ENCODE measurements at places on chromosomes 13 and 19.

- peak; percentile 3 for DNase-seq
Observed at GRCh38 chr13:52127378-52127777, 1.5 kb downstream of the NEK5 start.

DNA sequence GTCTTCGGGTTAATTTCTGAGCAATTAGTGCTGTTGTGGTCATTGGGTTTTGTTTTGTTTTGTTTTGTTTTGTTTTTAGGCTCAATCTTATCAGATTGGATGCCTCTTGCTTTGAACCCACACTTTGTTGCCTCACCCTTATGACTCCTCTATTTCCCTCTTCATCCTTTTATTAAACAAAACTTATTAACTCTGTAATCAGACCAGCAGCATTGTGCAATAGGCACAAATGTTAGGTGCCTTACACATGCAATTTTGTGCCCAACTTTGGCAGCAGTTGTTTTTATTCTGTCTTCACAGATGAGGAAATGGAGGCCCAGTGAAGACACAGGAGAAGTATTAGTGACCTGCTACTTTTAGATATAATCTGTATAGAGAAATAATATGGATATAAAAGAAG lies 377.7 kb downstream of the KCNRG start:
- no peak for DNase-seq

GRCh38 chr19:51292971-51293370 lies 18.5 kb upstream of the IGLON5 start:
- DNase-seq: no peak

- DNase-seq: no peak
Observed at GRCh38 chr13:51707461-51707860, 96.5 kb downstream of the DHRS12 start.

DNA sequence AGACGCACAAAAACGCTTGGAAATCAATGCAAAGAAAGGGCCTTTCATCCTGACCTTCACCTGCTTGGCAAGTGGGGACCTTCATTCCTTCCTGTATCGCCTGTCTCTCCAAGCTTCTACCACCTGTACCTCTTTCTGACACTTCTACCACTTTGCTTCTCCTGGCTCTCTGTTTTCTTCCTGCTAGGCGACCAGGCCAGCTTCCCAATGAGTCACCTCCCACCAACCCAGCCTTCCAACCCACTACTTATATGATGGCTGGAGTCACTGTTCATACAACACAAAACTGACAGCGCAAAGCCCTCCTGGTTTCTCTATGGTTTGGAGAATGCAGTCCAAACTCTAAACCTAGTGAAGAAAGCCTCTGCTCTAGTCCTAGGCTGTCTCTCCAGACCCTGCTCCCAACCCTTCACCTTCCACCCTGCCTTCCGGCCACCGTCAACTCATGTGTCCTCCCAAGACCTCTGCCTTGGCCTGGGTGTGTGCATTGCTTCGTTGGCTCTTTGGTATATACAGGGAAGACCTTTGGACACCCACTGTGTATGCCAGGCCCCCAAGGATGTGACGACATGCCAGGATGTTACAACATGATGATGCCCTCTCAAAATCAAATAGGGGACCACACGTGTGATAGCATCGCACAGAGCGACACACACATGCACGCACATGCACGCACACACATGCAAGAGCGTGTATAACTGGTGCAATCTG lies 148.5 kb downstream of the STK24 start:
- no peak for DNase-seq

- DNase-seq: peak; percentile 73
Observed at GRCh38 chr19:48925240-48925843, 8.2 kb upstream of the DHDH start.

DNA sequence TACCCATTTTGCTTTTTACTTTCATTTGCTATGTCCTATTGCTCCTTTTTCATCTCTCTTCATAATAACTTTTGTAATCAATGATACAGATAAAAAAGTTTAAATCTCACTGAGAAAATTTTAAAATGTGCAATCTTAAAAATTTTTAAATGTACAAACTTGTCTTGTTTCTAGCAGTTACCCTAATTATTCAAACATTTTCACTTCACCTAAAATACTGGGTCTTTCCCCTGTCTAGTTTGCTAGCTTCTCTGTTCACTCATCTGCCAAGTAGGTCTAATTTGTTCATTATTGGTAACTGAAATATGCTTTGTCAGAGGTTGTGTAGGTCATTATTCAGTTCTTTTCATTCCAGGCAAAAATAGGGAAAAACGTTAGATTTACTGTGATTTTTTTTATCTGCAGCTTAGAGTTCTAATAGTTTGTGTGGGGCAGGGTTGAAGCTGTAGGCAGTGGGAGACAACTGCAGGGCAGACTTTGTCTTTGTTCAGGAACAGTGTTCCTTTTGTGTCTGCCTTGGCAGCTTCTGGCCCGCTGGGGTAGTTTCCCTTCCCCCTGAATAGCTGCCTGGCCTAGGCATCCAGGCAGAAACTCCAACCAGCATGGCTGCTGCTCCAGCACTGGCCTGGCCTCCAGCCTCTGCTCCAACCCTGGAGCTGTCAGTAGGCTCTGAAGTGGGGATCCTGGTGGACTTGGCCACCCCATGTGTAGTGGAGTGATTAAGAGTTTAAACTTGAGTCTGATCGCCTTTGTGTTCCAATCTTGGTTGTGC lies 48.5 kb downstream of the WDFY2 start:
- no peak for DNase-seq

GRCh38 chr19:55493645-55494171 lies 5.5 kb downstream of the SSC5D start:
- DNase-seq: no peak

GRCh38 chr13:27921961-27922882 lies 2.4 kb downstream of the PDX1 start:
- no peak for DNase-seq

DNA sequence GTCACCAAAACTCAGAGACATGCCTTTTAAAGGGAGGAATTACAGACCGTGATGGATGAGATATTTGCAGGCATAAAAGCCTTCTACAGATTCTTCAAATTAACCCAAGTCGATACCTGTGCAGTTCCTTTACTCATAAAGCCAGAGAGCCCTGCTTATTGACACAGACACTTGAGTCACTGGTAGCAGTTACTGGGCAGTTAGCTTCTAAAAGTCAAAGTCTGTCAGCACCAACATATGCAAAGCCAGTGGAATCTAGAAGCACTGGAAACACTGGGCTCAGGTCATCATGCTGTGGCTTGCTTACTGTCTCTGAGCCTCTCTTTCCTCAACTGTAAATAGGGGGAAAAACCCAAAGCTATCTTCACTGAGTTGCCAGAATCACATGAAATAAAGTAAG lies 25.7 kb upstream of the LRCH1 start:
- DNase-seq: no peak

DNA sequence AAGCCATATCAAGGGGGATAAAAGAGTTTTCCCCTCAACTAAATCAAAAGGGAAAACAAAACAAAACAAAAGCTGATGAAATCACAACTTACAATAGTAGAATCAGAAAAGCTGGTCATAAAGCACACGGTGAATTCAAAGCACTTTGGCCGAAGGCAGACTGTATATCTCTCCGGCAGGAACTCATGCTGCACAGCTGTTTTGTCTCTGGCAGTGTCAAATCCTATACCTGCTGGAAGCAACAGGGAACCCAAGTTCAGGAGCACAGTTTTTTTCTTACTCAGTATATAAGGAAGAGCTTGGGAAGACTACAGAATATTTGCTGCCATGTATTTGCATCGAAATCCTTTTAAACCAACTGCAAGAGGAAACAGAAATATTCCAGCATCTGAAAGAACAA lies 213.7 kb downstream of the RFC3 start:
- no peak for DNase-seq

DNA sequence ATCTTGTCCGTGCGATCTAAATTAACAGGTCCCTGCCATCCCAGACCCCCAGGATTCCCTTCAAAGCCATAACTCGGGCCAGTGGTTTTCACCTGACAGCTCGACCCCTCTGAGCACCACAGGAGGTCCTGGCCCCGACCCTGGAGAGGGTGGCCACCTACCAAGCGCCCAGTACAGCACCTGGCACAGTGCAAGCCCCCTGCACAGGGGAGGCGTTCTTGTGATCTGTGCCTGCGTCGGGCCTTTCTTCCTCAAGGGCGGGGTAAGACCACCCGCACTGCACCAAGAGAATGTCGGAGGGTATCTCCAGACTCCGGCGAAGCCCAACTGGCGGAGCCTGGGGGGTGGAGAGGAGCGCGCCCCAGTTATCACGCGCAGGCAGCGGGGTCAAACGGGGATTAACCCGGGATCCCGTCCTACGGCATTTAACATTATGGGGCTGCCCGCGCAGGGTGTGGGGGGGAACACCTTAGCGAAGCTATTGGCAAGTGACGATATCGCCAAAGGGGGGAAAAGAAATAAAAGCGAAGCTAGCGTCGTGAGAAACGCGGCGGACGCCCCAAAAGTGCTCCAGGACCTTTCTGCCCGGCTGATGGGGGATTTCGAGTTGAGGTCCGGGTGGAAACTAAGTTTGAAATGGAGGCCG lies 1.3 kb upstream of the HNRNPL start:
- no peak for DNase-seq

DNA sequence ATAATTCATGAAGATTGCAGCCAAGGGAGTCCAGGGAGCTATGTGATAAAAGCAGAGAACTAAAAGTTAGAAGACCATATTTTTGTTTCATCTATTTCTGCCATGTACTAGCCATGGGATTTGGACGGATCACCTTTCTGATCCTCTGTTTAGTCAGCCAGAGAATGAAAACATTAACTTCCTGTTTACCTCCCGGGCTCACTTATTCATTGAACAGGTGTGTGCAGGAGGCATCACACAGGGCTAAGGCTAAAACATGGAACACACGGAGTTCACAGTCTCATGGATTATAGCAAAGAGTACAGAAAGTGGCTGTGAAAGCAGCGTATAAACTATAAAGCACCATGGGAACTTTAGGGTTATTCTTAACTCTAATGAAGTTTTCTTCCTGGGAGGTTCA lies 96.8 kb downstream of the GPR12 start:
- DNase-seq: no peak

DNA sequence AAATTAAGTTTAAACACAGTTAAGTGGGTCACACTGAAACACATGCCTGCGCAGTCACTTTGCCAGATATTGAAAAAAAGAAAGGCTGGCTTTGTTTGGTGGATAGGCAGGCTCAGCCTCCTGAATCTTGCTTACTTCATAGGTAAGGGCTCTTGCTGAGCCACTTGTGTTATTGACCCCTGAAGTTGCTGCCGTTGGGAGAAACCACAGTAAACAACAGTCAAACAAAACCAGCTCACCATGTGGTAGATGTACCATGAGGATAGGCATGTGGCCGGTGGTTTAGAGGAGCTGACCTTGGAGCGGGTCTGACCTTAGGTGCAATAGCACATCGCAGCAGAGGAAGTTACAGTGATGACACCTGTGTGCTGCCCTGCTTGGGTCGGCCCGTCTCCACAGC lies 52.2 kb downstream of the SPATA13 start:
- no peak for DNase-seq

DNA sequence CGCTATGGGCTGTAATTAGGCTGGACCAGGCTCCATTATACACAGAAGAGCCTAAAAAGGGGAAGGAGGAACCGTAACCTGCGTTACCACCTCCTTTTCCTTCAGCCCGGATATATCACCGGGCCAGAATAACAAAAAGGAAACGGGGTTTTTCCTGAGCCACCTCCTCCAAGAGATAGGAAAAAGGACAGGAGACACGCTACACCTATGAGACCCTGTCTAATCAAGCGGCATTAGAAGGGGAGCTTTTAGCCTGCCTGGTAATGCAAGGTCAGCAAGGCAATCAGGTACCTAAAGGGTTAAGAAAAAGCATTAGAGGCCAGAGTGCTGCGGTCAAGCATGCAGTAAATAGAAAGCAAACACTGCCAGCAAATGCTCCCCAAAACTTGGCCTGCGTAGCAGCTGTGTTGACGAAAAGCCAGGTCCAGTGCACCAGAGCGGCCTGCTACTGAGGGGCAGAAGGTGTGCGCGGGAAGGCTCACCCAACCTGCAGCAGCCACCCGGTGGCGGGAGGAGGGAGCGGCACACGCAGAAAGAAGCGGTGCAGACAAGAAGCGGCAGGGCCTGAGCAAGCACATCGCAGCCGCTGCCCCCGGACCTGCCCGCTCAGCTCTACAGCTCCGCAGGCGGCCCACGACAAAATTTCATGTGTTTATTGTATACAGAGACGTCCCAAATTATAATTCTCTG lies 1466.1 kb downstream of the UQCRFS1 start:
- DNase-seq: no peak

DNA sequence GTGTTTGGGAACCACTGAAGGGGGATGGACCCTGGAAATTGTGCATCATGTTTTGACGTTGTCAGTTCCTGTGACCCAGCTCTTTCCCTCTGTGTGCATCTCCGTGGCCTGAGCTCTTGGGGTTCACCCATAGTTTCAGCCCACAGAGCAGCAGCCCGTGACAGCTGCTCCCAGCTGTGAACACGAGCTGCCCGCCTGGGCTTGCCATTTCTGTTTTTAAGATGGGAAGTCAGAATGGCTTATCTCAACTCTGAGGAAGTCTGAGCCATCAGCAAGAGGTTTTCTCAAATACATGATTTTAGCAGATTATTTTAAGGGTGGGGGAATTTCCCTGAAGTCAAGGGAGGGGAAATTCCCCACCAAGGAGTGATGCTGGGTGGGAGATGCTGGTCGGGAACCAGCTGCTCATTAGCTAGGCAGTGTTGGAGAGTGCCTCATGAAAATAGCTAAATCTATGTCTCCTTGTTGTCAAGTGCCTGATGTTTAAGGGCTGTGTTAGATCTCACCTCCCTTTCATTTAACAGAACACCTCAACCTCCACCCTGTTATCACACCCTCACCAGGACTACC lies 34.8 kb upstream of the C1QTNF9 start:
- DNase-seq: no peak

DNA sequence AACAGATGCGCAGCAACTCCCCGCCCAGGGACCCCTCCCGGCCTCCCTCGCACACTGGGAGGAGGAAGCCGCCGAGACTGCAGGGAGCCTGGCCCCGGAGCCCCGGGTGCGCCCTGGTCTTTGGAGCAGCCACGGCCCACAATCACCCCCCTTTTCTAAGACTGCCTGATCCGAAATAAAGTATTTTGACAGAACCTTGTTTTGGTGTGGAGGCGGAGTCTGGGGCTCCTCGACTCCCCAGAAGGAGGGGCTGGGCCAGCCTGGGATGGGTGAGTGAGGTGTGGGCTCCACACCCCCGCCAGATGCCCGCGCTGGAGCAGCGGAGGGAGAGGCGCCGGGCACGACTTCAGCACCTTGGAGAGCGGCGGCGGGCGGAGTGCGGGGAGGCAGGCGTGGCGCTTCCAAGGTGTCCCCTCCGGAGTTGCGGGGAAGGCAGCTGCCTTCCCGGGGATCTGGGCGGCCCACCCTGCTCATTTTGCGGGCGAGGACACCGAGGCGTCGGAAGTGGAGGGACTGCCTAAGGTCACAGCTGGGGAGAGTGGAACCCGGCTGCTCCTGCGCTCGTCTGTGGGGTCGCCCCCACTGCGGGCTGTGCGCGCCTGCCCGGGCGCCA lies 9.4 kb downstream of the SIRT6 start:
- peak; percentile 48 for DNase-seq

- no peak for DNase-seq
Observed at GRCh38 chr13:101120007-101120406, 296.3 kb downstream of the NALCN start.

GRCh38 chr13:113077953-113078901 lies 27.4 kb upstream of the F7 start:
- no peak for DNase-seq

Measured in fibroblast of skin of scalp (primary cell).